ENCODE measurements at places on chromosomes 2 and 18. TPM values are rescaled to one million over a fixed set of nuclear protein-coding genes. Genes with fewer than 3 reads are reported as not detected.
A peak's percentile ranks its signal among the peaks of the same experiment; 100 is the strongest.

GRCh38 chr2:24820175-24820513 is 26.9 kb downstream of the CENPO start:
- no peak for DNase-seq
- H3K4me3 ChIP-seq, result no peak overlapping the region
- H3K27me3 ChIP-seq, result no peaks in the 10 kb centered on the region

The RNF125 gene
- 11.8 TPM for total RNA-seq

The CNTNAP5 gene
- total RNA-seq, result not detected

GRCh38 chr18:76476665-76477561 is 18.1 kb downstream of the ZNF516 start:
- H3K4me3 ChIP-seq, result peak overlapping the region; percentile 40
- peaks cover 37% of the 10 kb centered on the region for H3K4me1 ChIP-seq
- peaks cover 6% of the 10 kb centered on the region for H3K36me3 ChIP-seq
- H3K27me3 ChIP-seq, result no peaks in the 10 kb centered on the region
- no peak overlapping the region for H3K27ac ChIP-seq
- no peak for DNase-seq

DNA sequence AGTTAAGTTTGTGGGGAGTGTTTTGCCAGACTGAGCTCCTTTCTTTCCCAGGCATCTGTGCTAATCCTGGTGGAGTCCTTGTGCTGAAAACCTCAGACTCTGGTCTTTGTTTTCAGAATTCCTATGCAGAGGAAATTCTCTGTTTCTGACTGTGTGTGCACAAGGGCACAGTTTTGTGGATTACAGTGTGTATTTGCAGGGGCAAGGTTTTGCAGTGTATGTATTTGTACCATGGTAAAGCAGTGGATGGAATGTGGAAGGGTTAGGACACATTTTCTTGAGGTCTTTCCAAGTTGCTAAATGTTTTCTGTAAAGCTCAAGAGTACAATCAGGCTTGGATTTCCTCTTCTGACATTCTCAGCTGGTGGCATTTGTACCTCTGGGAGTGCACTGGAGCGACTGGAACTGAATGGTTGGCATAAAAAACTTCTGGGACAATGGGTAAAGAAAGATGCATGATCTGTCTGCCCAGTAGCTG is 139.5 kb upstream of the RND3 start:
- no peaks in the 10 kb centered on the region for H3K36me3 ChIP-seq
- no peak overlapping the region for H3K4me3 ChIP-seq
- H3K27me3 ChIP-seq, result no peaks in the 10 kb centered on the region
- no peak for DNase-seq

DNA sequence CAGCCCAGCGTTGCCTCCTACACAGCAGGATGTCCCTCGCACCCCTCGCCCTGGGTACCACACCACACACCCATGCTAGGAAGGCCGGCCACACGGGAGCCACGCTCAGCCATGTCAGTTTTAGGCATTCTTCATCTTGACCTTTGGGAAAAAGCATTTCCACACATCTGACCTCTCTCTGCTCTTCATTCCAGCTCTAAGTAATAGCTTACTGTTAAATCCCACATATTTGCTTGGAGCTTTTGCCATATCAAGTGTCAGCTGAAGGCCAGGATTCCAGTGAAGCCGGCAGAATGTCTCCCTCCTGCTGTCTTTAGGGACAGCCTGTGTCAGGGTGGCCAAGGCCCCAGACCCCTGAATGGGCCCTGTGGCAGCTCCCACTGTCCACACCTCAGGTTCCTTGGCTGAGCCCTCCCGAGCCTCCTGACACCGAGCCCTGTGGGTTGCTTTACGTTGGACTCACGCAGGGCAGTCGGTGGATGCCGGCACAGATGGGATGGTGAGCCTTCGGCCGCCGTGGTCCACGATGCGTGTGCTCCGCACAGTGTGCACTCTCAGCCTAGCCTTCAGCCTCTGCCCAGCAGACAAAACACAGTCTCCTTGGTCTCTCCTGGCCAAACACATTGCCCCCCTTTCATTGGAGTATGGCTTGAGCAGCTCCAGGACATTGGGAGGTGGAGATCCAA is 202.0 kb downstream of the SEPTIN10 start:
- no peaks in the 10 kb centered on the region for H3K36me3 ChIP-seq
- H3K4me1 ChIP-seq, result no peaks in the 10 kb centered on the region
- H3K27me3 ChIP-seq, result no peaks in the 10 kb centered on the region
- no peak overlapping the region for H3K4me3 ChIP-seq
- H3K27ac ChIP-seq, result no peak overlapping the region

DNA sequence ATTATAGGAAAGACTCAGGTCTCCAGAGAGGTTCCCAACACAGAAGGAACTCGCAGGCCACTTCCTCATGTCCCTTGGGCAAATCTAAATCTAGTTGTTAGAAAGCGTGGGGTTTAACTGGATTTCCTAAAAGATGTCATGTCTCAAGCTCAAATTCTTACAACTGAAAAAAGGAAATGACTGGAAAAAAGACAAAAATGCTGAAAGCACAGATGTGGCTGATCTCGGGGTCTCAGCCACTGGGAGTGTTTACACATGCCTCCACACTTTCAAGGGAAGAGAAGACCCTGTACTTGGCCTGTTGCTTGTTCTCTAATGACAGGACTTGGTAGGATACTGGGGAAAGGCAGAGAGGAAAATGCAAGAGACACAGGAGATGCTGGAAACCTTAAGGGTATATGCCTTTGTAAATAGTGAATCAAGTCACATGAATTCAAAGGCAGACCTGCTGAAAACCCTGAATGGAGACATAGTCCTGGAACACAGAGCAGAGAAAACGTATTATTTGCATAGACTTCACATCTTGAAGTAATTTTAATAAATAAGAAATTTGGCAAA is 160.9 kb upstream of the MEIS1 start:
- DNase-seq, result no peak
- no peak overlapping the region for H3K27ac ChIP-seq
- H3K4me3 ChIP-seq, result no peak overlapping the region
- H3K27me3 ChIP-seq, result no peaks in the 10 kb centered on the region

GRCh38 chr2:43013821-43014345 is 212.5 kb downstream of the ZFP36L2 start:
- no peaks in the 10 kb centered on the region for H3K27me3 ChIP-seq
- H3K4me1 ChIP-seq, result peaks cover 13% of the 10 kb centered on the region
- no peak overlapping the region for H3K27ac ChIP-seq

The FMNL2 gene
- 1.3 TPM for total RNA-seq

The NOSTRIN gene
- total RNA-seq, result not detected

DNA sequence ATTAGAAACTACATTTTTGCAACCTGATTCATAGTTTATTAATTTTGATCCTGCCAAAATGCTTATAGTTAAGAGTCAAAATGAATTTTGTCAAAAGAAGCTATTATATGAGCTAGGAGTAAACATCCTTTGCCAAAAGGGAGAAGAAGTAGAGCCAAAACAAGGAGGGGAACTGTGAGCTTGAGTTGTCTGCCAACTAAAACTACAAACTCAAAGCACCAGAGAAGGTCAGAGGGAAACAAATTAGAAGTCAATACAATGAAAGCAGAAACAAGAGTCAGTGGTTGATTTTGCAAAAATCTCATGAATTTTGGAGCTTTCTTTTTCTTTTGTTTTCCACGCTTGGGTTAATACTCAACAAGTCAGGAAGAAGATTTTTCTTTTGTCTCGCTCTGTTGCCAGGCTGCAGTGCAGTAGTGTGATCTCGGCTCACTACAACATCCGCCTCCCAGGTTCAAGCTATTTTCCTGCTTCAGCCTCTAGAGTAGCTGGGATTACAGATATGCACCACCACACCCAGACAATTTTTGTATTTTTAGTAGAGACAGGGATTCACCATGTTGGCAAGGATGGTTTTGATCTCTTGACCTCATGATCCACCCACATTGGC is 508.5 kb downstream of the RIT2 start:
- H3K36me3 ChIP-seq, result no peaks in the 10 kb centered on the region
- H3K27me3 ChIP-seq, result no peaks in the 10 kb centered on the region
- no peak overlapping the region for H3K4me3 ChIP-seq
- DNase-seq, result no peak
- no peak overlapping the region for H3K27ac ChIP-seq

GRCh38 chr2:12970861-12971260 is 254.1 kb downstream of the TRIB2 start:
- DNase-seq, result no peak
- H3K4me1 ChIP-seq, result peaks cover 5% of the 10 kb centered on the region
- no peak overlapping the region for H3K4me3 ChIP-seq
- H3K27ac ChIP-seq, result no peak overlapping the region

DNA sequence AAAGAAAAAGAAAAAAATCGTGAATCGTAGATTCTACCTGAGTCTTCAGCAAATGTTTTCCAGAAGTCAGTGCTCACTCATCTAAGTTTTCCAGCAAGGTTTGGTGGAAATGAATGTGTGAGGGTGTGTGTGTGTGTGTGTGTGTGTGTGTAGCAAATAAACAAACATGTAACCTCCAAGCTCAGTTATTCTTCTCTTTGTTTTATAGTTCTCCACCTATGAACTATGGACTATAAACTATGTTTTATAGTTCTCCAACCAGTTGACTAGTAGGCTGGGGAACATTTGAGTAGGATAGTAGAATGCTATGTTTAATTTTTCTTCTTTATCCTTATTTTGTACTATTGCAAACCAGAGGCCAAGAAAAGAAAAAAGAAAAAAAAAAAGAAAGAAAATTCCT is 44.6 kb upstream of the SERPINE2 start:
- peaks cover 5% of the 10 kb centered on the region for H3K4me1 ChIP-seq
- DNase-seq, result no peak
- no peak overlapping the region for H3K4me3 ChIP-seq
- no peak overlapping the region for H3K27ac ChIP-seq
- no peaks in the 10 kb centered on the region for H3K36me3 ChIP-seq

The CTIF gene
- 2.3 TPM for total RNA-seq

DNA sequence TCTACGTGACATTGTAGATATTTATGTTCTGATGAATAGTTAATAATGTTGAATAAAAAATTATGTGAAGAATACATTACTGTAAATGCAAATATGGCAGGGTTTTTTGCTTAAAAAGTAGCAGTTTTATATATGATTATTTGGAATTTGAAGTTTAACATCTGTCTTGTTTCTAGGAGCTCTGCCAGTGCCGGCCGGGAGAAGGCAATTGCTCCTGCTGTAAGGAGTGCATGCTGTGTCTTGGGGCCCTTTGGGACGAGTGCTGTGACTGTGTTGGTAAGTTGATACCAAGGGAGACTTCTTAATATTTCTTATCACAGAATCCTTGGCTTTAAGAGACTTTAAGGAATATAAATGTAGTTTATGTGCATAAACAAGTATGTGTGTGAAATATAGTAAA is 25.2 kb downstream of the TWSG1 start:
- no peaks in the 10 kb centered on the region for H3K27me3 ChIP-seq
- H3K4me1 ChIP-seq, result peaks cover 3% of the 10 kb centered on the region
- no peak overlapping the region for H3K4me3 ChIP-seq
- H3K27ac ChIP-seq, result no peak overlapping the region

The UGT1A1 gene
- not detected for total RNA-seq

DNA sequence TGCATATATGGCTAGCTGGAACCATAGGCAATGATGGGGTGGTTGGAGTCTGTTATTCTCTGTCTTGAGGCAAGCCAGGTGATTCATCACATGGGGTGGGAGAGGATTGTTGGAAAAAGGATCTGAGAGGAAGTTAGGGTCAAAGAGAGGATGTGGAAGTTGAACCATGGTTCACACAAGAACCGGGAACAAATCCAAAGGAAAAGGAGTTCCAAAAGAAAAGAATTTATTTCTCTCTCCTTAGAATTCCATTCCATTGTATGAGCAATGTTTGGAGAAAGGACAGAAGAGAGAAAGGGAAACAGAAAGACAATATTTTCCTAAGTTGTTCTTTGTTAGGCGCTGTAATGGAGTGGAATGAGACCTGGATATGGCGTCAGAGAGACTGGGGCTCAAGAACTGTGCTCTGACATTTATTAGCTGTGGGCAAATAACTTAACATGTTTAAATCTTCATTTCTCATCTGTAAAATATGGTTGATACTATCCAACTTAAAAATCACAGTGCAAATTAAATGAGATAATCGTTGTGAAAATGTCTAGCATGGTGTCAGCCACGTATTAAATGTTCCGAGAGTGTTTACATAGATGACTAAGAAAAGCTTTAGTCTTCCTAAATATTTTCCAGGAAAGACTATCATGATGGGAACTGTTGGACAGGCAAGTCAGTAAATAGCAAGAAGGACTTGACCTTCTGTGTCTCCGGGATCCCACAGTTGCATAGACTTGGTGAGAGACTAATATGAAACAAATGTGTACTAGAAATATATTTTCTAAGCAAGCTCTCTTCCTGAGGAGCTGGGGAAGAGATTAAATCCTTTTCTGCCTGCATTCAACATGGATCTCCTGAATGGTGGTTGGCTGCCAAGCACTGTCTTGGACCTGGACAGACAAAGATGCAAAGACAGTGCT is 71.4 kb downstream of the TRIB2 start:
- no peak overlapping the region for H3K4me3 ChIP-seq
- peaks cover 5% of the 10 kb centered on the region for H3K27me3 ChIP-seq
- H3K36me3 ChIP-seq, result no peaks in the 10 kb centered on the region

- peak overlapping the region; percentile 86 for H3K27ac ChIP-seq
- no peaks in the 10 kb centered on the region for H3K27me3 ChIP-seq
- peaks cover 6% of the 10 kb centered on the region for H3K36me3 ChIP-seq
- H3K4me3 ChIP-seq, result peak overlapping the region; percentile 35
Measured at GRCh38 chr2:151638191-151638933, 95.9 kb downstream of the NEB start.

The STK17B gene
- 157 TPM for total RNA-seq

DNA sequence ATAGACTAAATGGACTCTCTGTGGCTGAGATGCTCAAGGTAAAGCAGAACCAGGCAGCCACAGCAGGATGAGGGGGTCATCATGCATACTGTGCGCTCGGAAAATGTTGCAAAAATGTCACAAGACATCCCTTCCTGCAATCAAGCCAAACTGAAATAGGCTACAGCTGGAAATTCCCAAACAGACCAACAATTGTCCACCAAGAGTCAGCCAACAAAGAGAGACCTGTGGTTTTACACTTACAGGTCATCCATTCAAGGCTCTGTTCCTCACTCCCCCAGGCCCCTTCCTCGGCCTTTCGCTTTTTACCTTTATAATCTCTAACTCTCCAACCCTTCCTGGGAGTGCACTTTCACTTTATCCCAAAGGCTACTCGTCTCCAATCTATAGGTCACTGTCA is 1066.9 kb downstream of the TSN start:
- no peak overlapping the region for H3K27ac ChIP-seq
- H3K4me1 ChIP-seq, result no peaks in the 10 kb centered on the region
- H3K36me3 ChIP-seq, result no peaks in the 10 kb centered on the region
- no peak overlapping the region for H3K4me3 ChIP-seq

DNA sequence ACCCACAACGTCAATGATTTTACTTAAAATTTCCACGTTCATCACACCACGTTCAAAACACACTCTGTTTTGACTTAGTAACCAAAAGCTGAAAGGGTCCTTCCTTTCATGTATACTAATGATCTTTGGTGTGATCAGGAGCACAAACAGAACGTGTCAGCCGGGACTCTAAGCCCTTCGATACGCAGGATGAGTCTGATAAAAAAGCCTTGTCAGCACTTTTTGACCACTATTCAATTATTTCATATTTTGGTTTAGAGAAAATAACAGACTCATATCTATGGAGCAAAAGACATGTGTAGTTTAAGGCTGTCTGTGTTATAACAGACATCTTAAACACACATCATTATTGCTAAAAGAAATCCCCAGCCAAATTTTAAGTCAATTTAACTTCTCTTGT is 345.3 kb downstream of the ZNF516 start:
- H3K36me3 ChIP-seq, result no peaks in the 10 kb centered on the region
- H3K27ac ChIP-seq, result no peak overlapping the region
- DNase-seq, result no peak
- no peaks in the 10 kb centered on the region for H3K4me1 ChIP-seq
- H3K4me3 ChIP-seq, result no peak overlapping the region
- peaks cover 8% of the 10 kb centered on the region for H3K27me3 ChIP-seq

The INPP1 gene
- 8.3 TPM for total RNA-seq
